ENCODE measurements at places on chromosomes 4 and X.

DNA sequence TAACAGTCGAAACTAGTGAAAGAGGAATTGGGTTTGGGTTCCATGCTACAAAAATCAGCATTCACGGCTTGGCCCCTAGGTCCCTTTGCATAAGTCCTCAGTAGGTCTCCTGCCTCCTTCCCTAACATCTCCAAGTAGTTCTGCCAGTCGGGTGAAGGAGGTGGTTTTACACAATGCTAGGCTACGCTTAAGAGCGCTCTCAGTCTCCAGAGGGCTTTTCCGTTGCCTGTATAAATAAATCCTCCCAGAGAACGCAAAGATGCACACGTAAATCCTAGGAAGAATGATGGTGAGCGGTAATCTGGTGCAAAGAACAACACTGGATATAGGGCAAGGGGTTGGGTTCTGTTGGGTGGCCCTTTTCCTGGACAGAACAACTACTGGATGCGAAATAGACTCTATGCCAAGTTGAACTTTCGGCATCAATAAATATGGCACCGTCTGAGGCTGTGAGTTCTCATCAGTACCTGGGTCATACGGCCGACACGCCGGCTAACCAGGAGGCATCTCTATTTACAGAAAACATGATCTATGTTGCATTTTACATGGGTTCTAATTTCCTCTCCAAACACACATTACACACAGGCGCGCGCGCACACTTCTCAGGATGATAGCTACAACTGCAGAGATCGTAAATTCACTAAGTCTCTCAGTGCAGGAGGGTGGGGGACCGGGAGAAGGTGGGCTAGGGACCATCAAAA is 1.3 kb downstream of the CAMK2D start:
- DNase-seq, result peak; percentile 9

GRCh38 chr4:101163936-101164335 is 183.4 kb downstream of the PPP3CA start:
- no peak for DNase-seq

- DNase-seq, result no peak
Measured at GRCh38 chr4:7275490-7276154, 83.3 kb downstream of the SORCS2 start.

DNA sequence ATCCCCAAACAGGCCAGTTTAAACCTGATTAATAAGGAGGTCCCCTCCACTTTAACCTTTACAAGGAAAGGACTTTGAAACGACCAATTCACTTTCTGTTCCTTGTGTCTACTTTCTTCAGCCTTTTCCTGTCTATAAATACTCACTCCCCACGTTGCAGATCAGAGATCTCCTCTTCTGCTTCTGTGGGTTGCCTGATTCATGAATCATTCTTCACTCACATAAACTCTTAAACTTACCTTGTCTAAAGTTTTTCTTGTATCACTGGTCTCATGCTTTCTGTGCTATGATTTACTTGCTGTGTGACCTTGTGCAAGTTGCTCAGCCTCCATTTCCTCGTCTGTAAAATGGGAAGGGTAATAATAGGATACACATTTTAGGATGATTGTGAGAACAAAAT is 236.1 kb downstream of the QDPR start:
- no peak for DNase-seq

- DNase-seq, result no peak
Measured at GRCh38 chr4:172809319-172809718, 359.3 kb upstream of the GALNT7 start.

GRCh38 chrX:10482261-10482660 is 138.1 kb downstream of the MID1 start:
- no peak for DNase-seq

- DNase-seq, result no peak
Measured at GRCh38 chrX:30626402-30626801, 26.8 kb upstream of the GK start.

GRCh38 chr4:110671679-110672078 is 48.8 kb upstream of the PITX2 start:
- no peak for DNase-seq

GRCh38 chr4:47195706-47196105 is 164.3 kb downstream of the GABRB1 start:
- no peak for DNase-seq

- DNase-seq, result no peak
Measured at GRCh38 chrX:150165776-150166610, 197.1 kb upstream of the MAMLD1 start.

- DNase-seq, result no peak
Measured at GRCh38 chr4:126136922-126137781, 822.4 kb downstream of the FAT4 start.

DNA sequence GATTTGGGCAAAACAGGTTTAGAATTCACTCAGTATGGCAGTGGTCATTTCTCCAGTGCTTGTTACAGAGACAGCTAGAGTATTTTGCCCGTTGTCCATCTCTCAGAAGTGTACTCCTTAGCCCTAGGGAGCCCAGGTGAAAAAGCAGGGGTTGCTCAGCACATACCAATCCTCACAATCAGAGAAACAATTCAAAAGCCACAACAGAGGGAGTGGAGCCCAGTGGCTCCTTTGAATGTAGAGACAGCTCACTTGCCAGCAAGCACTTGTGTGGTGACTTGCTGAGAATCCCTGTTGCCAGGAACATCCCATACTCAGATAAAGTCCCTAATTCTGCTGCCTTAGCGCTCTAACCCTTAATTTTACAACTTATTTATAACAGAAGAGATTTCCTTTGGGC is 1488.3 kb downstream of the RPA4 start:
- no peak for DNase-seq

Measured in DMS 273 treated with DMSO at 0.1 percent for 48 hours (cell line).